Activated naive CD4-positive, alpha-beta T cell (primary cell): ENCODE measurements at places on chromosomes 16 and 17.

DNA sequence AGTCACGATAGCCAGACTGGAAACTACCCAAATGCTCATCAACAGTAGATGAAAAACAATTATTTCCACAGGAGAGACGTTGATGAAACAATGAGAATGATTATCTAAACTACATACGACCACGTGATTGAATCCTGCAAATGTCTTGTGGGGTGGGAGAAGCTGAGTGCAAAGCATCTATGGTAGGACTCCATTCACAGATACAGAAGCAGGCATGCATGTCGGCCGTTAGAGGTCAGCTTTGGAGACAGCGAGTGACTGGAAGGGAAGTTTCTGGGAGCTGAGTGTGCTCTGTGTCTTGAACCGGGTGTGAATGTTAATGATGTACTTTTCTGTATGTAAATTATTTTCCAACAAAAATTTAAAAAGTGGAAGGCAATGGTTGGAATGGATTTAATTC, 71.5 kb upstream of the DNAJA2 start:
- DNase-seq: no peak

GRCh38 chr17:48330421-48330820, 99.6 kb downstream of the SKAP1 start:
- DNase-seq: no peak

DNA sequence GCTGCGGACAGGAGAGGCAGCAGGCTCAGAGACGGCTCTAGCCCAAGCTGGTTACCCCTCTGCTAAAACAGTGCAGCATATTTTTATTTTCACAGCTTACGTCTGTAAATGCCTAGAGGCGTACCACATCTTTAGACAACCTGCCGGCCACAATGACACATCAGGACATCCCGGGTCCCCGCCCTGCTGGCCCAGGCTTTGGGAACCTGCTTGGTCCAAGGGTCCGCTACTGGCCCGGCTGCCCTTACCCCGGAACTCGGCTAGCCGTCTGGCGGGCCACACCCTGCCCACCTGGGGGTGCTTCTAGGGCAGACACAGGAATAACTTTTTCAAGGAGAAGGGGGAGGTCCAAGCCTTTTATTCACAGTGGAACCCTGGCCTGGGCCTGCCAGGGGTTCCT, 4.3 kb downstream of the CEP131 start:
- DNase-seq: no peak

GRCh38 chr17:72400488-72400827, 279.6 kb downstream of the SOX9 start:
- no peak for DNase-seq
